ENCODE measurements at places on chromosomes 2 and 18. TPM values are rescaled to one million over a fixed set of nuclear protein-coding genes. Genes with fewer than 3 reads are reported as not detected.

Gene DUSP11
- 28.1 TPM for total RNA-seq

Gene RFTN2
- total RNA-seq = not detected

Gene OTOS
- total RNA-seq = not detected

DNA sequence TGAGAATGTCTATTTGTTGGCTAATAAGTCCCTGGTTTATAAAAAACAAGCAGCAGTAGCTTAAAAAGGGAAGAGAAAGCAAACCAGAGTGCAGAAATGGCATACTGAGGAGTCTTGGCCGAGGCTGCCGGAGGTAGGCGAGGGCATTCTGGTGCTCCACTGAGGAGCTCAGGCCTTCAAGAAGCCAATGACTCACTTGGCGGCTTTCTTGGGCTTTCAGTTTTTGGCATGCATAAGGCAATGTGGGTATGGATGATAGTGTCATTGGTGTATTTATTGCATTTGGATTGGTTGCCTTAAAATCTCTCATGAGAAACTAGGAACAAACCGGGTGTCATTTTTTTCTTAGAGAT is 119.6 kb upstream of the ARL5A start:
- no peak for DNase-seq

- DNase-seq = no peak
These were observed 27.7 kb downstream of the SLC66A3 start for GRCh38 chr2:11182951-11183350.

Measured in OCI-LY7 (cell line).